ENCODE measurements at places on chromosomes 13 and 19. TPM values are rescaled to one million over a fixed set of nuclear protein-coding genes. Genes with fewer than 3 reads are reported as not detected.

- DNase-seq, result no peak
These were observed 73.8 kb upstream of the MIR17HG start for GRCh38 chr13:91273675-91274074.

DNA sequence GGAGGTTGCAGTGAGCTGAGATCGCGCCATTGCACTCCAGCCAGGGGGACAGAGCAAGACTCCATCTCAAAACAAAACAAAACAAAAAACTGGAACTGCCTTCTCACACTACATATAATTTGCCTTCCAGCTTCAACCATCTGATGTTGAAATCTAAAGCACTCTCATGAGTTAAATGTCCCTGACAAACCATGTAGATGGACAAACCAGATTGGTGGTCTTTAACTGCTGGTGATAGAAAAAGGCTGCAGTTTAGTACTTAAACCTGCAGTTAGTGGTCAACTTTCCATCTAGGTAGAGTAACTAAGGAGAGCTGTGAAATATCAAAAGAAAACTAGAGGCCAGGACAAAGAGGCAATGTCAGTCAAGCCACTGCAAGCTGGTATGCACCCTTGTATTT, 5.8 kb upstream of the C19orf84 start:
- DNase-seq, result no peak

GRCh38 chr13:60074397-60074796, 89.3 kb downstream of the DIAPH3 start:
- DNase-seq, result no peak

DNA sequence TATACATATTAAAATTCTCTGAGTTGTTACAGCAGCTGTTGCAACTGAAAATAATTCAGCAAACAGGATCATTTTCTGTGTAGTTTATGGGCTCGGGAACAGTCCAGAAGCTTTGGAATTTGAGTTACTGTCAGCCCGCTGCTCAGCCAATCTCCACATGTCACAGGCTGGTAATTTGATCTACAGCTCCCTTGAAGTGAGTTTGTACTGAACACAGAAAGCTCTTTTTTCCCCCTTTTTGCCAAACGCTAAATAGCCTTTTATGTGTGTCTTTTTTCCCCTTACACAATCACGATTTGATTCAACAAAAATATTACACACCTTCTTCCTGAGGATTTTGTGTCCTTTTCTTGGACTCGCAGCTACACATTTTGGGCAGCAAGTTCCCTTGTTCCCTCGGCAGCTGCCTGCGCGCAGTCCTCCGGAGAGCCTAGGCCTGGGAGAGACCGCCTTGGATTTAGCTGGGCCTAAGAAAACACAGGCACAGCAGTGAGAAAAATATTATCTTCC, 371.4 kb downstream of the KCNRG start:
- DNase-seq, result peak; percentile 55

DNA sequence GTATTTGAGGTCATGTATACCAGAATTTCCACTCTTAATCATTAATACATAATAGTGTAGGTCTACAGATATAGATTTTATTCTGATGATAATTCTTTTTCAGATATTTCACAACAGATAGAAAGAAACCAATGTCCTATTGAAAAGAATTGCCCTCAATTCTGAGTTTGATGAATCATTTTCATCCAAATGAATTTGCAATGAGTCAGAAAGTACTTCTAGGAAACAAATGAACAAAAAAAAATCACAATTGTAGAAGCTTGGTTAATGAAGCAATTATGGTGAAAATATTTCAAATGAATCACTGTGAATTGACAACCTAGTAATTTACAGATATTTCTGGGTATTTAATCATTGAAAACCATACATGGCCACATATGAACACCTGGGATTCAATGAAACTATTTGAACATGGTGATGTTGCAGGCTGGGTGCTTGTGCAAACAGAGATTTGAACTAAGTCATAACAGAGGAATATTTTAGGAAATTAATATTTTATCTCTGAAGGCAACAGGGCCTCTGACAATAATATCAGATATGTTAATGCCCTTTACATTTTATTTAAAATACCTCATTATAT, 360.9 kb downstream of the SLITRK5 start:
- DNase-seq, result no peak

DNA sequence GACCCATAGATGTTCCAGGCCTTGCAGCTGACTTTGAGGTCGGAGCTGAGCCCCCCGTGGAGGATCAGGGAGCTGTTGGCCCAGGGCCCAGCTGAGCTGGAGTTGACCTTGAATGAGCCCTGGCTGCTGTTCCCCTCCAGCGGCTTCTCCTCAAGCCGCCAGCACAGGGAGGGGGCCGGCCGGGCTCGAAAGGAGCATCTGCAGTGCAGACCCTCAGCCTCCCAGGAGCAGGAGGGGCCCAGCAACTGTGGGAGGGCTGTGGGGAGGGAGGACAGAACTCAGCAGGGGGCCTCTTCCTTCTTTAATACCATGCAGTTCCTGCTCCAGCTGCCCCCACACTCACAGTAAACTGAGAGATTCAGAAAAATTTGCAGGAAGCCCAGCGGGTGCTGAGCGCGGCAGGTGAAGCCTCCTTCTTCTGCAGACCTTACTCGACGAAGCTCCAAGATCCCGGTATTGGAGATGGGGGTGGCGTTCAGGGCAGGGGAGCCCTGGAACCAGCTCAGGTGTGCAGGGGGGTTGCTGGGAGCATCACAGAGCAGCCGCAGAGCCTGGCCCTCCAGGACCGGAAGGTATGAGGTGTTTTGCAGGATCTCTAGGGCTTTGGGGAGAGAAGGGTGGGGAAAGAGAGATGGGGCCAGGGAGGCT, 2.6 kb downstream of the SIGLEC5 start:
- no peak for DNase-seq

The THSD1 gene
- total RNA-seq, result 4.8 TPM

The ZNF568 gene
- 13.5 TPM for total RNA-seq

DNA sequence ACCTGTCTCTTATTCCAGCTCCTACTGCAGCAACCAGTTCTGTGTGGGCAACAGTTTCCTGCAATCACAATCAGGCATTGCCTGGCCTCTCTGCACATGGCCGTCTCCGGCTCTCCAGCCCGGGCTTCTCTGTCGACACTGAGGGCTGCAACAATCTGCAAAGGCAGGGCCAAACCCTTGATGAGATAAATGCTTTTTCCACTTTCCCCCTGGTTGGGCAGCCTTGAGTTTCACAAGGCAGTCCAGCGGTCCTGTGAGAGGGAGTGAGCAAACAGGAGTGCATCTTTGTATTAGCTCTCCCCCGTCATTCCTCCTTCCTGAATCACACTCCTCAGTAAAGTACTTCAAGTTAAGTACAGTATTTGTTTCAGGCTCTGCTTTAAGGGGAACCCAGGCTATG, 40.7 kb upstream of the VWA8 start:
- DNase-seq, result peak; percentile 90

DNA sequence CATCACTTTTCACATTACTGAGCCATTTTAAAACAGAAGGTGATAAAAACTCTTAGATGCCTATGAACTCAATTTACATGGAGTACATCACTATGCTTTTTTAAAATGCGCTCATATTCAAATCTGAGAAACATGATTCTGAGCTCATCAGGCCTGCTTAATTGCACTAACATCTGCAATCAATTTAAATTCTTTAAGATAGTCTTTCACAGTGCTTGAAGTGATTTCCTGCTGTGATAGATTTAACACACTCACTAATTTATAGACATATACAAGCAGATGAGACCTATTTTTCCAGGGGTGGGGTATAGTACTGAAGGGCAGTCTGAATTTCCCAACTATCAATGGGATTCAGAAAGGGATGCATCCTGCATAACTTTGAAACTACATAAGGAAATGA, 82.9 kb downstream of the DIAPH3 start:
- no peak for DNase-seq

The ERCC2 gene
- 34.8 TPM for total RNA-seq

DNA sequence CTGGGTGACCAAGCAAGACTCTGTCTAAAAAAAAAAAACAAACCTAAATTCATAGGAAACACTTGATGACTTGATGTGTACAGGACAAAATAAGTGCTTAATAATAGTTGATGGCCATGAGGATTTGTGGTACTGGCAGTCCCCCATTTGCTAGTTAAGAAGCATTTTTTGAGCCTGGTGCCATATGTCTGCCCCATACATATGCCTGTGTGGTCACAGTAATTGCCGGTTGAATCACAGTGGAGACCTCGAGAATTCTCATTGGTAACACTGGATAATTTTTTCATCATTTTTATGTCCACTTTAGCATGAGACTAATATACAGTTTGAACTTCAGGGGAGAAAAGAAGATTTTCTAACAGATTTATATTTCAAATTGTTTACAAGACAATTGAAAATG, 79.2 kb downstream of the LRCH1 start:
- DNase-seq, result no peak

DNA sequence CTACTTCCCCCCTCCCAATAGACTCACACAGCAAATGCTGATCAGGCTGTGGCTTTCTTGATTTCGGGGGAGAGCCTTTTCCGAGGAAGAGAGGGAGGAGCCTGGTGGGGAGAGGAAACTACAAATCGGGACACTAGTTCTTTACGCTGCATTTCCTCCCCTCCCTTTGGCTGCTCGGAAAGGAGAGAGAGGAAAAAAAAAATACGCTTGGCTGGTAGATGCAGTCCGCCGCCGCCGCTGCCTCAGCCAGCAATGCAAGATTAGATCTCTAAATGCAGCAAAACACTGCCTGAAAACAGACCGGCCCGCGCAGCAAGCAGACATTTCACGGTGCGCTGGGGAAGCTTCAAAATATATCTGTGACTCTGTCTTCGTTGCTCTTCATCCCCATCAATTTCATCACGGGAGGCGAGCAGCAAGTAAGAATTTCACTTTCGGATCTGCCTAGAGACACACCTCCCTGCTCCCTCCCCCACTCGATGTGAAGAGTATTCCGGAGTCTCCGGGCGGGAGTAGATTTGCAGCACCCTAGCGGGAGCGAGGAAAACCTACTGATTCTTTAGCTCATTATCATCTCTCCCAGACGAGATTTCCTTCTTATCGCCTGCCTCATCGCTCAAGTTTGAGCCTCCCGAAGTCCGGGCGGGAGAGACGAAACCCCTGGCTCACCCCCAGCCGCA, at the start of gene PCDH17:
TSS of gene PCDH17 (plus strand) at position 149 of the 680 bp plus-strand sequence. CDS start 803 bp downstream, outside the sequence.
- DNase-seq, result peak; percentile 38

- DNase-seq, result peak; percentile 44
These were observed 20.4 kb upstream of the DCLK1 start for GRCh38 chr13:36151591-36151990.

- no peak for DNase-seq
These were observed 81.6 kb downstream of the COG6 start for GRCh38 chr13:39737047-39737446.

GRCh38 chr19:17406046-17406886, 836 bp upstream of the BST2 start:
- no peak for DNase-seq

The FPR1 gene
- not detected for total RNA-seq

DNA sequence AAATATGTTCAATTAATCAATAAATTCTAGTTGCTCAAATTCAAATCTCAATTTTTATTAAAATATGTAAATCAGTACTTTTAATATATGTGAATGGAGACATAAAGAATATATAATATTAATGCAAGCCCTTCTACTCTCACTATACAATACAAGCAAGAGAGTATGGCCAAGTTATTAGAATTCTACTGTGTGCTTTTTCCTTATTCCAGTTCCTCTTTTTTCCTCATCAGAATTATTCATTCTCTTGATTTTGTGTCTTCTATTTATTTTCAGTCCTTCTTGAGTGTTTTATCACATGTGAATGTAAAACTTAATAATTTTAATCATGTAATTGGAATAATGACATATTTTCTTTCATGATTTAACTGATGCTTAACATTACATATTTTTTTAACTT, 276.8 kb downstream of the PCDH20 start:
- DNase-seq, result no peak

DNA sequence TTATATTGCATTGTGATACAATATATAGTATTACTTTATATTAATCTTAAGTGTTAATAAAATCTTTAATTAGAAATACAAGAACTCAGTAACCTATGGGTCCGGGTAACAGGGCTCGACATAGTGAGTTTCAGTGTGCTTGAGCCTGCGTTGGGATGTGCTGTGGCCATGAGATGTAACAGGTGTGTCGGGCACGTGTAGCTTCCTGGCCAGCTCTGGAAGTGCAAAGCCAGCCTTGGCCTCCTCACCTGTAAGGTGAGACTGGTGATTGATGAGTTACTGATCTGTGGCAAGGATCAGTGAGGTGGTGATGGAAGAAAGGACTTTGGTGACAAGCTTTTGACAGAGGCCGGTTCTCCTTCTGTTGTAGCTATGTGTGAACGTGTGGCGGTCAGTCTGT, 19.2 kb downstream of the ATP4B start:
- DNase-seq, result no peak

DNA sequence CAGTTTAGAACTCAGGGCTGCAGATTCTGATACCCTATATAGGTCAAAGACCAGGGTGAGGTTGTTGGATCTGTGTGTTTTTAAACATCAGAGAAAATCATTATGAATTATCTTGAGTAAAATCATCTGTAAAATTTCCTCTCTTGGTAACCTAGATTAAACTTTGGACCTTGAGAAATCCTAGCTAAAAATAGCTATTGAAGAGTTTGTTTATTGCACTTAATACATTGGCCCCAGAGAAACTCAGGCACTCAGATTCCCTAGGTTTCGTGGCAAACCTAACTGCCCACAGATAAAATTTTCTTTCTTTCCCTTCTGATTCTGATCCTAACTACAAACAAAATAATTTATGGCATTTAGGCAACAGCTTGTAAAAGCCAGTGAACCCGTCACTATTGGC, 102.3 kb downstream of the GPC6 start:
- peak; percentile 17 for DNase-seq

GRCh38 chr13:26050568-26051230, 1.1 kb downstream of the SHISA2 start:
- no peak for DNase-seq

DNA sequence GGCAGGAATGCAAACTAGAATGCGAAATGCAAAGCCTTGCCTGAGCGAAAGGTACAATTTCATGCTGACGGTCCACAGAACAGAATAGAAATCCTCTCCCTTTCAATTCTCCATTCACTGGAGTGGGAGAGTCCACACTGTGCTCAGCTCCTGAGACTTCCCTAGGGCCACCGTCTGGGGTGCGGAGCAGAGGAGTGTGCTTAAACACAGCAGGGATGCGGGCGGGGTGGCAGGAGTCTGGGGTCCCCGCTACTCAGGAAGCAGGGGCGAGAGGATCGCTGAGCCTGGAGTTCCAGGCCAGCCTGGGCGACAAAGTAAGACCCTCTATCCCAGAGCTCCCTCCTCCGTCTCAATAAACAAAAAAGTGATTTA, 552 bp upstream of the ZNF816 start:
- no peak for DNase-seq

The TEX26 gene
- not detected for total RNA-seq

The CCNA1 gene
- total RNA-seq, result 0.09 TPM

DNA sequence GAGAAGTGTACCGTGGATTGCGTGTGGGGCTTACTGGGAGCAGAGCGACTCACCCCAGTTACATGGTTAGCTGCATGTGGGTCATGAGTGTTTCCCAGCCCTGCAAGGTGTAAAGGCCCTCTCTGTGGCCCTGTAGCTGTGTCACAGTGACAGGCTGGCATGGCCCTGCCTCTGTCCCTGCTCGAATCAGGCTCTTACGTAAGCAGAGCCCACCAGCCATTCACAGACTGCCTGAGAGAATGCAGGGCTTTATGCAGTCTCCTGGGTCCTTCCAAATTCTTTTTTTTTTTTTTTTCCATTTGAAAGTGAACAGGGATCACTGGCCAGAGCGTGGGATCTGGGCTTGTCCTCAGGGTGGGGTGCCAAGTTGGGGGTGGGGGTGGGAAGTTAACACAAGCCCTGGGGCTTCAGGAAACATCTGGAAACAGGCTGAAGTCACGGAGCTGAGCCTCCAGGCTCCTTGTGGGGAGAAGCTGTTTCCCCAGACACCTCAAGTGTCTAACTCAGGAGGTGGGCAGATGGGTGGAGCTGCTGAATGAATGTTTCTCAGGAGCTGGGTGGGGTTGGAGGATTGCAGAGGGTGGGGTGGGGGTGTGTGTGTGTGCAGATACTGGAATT, 13.4 kb downstream of the TECR start:
- DNase-seq, result peak; percentile 75

The ZNF850 gene
- 5.4 TPM for total RNA-seq
